ENCODE measurements at places on chromosomes 12 and 14.

GRCh38 chr12:32863128-32863527 is 33.4 kb downstream of the PKP2 start:
- no peak for DNase-seq

GRCh38 chr12:84077679-84078078 is 834.9 kb downstream of the SLC6A15 start:
- no peak for DNase-seq

- no peak for DNase-seq
These were observed 24.8 kb upstream of the PKP2 start for GRCh38 chr12:32921397-32921796.

DNA sequence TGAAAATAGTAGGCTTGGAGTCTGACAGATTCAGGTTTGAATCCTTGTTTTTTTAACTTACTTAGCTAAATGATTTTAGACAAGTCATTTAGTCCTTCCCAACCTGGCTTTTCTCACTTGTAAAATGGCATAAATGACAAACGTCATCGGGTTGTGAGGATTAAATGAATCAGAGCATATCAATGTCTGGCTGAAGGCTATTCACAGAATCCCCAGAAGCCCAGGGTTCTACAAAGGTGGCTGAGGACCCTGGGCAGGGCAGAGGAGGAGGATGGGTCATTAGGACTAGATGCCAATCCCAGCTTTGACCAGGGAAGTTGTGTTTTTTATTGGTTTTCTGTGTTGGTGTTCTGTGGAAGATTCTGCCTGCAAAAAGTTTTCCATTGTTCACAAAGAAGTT is 7.6 kb upstream of the PTPRB start:
- no peak for DNase-seq

GRCh38 chr12:1915082-1915968 is 3.1 kb downstream of the CACNA2D4 start:
- peak; percentile 97 for DNase-seq

- DNase-seq: peak; percentile 17
These were observed 14.3 kb downstream of the ASB8 start for GRCh38 chr12:48142818-48143674.

DNA sequence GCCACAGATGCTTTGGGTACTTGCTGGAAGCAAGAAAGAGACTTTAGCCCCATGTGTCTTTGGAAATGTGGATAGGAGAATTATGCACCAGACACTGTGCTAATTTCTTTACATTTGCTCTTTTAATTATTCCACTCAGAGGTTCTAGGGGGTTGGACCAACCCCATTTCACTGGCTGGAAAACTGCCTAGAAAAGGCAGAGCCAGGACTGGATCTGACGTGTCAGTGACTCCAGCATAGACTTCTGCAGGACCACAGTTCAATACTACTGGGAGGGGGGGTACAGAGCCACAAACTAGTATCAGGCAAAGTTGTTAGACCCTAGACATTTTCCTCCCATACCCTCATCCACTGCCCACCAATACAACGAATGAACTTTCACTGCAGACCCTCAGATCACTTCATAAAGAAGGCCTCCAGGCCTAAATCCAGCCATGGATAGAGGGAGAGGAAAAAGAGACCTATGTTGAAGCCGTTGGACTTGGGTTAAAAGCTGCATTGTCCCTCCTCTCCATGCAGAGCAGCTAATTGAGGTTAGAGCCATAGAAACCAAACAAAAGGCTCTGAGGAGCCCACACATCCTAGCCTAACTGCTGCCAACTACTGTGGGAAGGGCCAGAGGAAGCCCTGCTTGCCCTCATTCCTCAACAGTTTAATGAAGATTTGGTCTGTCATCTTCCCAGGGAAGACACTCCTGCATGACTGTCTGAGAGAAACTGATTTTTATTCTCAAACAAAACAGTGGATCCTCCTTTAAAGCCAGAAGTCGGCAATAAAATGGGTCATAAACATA is 68.7 kb downstream of the STON2 start:
- DNase-seq: no peak

DNA sequence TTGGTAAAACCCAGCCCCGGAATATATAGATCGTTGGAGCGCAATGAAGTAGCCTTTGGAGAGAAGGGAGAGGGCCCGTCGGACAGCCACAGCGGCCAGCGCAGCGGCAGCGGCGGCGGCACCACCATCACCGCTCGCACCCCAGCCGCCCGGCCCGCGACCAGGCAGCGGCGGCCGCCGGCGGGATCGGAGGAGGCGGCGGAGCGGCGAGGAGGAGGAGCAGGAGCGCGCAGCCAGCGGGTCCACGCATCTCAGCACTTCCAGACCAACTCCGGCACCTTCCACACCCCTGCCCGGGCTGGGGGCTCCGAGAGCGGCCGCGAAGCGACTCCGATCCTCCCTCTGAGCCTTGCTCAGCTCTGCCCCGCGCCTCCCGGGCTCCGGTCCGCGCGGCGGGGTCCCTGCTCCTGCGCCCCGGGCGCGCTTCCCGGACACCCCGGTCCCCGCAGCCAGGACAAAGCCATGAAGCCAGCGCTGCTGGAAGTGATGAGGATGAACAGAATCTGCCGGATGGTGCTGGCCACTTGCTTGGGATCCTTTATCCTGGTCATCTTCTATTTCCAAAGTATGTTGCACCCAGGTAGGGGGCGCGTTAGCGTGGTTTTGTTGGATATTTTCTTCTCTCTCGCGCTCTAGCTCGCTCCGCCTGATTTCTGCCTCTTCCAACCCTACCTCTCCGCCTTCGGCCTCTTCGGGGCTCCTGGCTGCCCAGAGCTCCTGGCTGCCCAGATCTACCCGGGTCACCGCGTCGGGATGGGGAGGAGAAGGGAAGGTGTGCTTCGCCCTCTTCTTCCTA is 400 bp downstream of the CHST11 start:
- DNase-seq: peak; percentile 82

DNA sequence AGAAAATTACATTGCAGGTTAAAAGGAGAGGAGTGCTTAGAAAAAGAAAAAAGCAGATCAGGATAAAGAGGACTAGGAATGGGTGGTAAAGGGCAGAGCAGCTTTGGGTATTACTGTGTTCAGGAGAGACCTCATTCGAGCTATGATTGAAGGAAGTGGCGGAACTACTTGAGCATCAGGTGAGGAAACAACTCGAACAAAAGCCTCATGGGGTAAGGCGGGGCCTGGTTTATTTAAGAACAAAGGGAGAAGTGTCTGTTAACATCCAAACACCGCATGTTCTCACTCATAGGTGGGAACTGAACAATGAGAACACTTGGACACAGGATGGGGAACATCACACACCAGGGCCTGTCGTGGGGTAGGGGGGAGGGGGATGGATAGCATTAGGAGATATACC is 444.6 kb upstream of the CCDC196 start:
- DNase-seq: no peak

DNA sequence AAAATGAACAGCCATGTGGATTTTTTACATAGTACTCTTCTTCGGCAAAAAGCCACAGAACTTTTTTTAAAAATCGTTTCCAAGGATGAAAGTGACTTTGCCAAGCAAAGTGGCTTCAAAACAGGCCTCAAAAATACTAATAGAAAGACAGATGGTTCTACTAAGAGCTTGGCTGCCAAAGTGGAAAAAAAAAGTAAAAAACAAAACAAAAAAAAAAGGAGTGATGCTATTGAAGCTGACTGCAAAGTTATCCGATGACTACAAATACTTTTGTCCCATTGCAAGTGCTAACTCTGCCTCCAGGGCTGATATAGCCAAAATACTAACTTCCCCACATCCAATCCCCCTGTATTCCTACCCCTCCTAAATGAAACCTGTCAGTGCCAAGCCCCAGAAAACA is 277.6 kb downstream of the SOX5 start:
- DNase-seq: no peak

Measured in hematopoietic multipotent progenitor cell treated with erythropoietin and hydrocortisone succinate and interleukin-3 and kit ligand, for 6 days (in vitro differentiated cells).